NCI-H524 treated with DMSO at 0.1 percent for 48 hours (cell line): ENCODE measurements at places on chromosomes 2 and 18.

DNA sequence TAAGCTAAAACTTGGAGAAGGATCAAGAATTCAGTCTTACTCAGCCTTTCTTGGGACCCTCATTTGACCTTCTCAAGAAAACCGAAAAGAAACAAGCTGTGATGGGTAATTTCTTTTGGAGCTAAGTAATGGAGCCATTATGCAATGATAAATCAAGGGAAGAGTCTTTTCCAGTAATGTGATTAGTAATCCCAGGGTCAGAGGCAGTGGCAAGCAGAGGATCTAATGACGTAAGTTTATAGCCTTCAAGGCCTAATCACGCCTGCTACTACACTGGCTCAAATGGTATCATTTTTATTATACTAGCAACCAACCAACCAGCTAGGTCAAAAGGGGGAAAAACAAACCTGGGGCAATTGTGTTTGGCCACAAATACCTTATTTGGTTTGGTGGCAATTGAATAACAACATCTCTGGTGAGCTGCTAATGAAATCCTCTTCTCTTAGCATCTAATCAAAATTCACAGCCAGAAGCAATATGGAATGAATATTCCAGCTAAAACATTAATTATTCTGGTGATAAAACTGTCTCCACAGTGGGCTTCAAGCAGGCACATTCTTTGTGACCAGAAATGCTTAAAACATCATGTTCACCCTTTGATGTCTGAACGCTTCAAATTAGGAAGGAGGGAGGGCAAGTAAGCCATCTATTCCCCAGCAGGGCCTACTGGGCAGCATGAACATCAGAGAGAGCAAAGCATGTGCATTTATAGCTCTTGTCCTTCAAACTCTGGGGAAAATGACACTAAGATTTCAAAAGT, 114.9 kb upstream of the SULT1C3 start:
- no peak for DNase-seq

DNA sequence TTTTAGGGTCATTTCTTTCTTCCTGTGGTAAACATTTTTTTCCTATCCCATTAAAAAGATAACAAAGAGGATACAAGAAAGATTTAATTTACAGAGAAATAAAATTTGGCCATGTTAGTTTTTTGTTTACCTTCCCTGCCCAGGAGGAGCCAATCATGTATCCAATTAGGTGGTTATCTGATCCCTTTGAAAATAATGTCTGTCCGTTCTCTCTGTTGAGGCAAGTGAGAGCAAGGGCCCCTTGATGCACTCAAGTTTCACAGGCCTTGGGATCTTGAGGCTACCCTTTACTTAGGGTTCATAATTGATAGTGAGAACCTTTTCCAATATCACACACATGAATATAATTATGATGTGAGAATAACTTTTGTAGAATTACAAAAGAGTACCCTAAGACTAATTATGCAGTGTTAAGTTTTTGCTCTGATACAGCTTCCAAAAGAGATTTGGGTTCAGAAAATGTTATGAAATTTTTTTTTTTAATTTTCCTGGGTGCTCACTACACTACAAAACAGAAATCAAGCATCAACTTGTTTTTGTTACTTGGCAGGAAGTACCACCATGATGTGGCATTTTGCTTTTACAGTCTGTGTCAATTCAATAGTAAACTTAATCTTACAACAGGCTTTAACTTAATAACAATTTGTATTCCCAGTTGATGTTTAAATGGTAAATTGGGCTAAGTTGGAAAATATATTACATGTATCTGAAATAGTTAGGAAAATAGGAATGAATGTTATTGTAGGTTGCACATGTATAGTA, 42.0 kb downstream of the AFTPH start:
- no peak for DNase-seq

DNA sequence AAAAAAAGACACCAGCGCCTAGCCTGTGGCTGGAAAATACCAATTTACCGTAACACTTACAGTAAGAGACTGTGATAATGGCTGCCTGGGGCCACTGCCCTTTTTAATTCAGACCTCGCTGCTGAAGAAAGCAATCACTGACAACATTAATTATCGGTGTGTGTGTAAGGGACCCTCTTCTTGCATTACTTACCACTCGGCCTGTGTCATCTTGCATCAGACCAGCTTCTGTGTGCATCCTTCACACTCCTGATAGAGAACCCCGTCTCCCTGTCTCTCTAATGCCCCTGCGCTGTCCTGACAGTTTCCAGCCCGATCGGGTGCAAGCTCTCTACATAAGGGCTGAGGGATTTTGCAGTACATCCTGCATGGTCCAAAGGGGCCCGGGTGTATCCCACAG, 124.4 kb downstream of the ZNF516 start:
- DNase-seq: no peak

DNA sequence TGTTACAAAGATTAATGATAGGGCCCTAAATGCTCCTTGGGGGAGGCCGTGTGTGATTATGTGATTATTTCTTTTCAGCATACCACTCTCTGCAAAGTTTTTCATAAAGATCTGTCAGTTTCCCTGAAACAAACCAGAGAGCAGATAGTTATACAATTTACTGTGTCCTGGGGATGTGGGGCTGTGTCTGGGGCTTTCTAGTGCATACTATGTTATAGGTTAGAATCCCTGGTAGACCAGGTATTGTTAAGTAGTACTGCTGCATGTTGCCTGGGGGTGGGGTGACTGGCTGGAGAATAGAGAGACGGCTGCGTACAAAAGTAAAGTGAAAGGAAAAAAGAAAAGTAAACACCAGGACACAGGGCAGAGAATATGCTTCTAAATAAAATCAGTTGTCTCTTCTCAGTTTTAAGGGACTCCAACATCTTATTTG, 3.3 kb upstream of the CCBE1 start:
- DNase-seq: no peak

- no peak for DNase-seq
Measured at GRCh38 chr2:151071382-151071781, 190.3 kb downstream of the RBM43 start.

- DNase-seq: no peak
Measured at GRCh38 chr2:25009954-25010353, 31.9 kb upstream of the EFR3B start.

DNA sequence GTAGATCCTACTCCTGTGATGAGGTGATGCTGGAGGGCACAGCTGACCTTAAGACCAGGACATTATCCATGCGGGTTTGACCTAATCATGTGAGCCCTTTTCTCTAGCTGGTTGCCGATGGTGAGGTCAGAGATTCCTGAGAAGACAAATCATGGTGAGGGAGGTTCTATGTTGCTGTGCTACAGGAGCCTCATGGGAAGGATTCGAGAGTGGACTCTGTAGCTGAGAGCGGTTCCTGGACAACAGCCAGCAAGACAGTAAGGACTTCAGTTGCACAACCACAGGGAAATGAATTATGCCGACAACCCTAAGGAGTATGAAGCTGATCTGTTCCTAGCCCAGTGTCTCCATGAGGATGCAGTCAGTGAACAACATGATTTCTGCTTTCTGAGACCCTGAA, 80.4 kb downstream of the EPB41L3 start:
- DNase-seq: no peak

DNA sequence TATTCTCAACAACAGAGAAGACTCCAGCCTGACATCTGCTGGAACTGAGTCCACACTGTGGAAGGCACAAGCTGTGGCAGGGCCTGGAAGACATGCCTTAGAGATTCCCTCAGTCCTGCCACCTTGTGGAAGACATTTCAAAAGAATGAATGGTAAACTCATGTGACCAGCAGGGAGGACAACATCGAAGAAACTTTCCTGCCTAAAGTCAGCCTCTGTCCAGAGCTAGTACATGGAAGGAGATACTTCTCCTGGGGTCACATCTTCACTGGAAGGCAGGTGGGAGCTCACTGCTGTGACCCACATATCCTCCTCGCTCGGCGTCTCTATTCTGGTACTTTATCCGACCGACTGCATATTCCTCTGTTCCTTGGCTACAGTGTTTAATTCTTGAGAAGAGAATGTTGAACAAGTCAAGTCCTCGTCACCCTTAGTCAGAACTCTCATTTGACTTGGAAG, 59.5 kb downstream of the PUM2 start:
- no peak for DNase-seq
